ENCODE measurements at places on chromosomes 7 and 10. TPM values are rescaled to one million over a fixed set of nuclear protein-coding genes. Genes with fewer than 3 reads are reported as not detected.

GRCh38 chr10:90644165-90644564 lies 213.7 kb downstream of the HTR7 start:
- H3K4me3 ChIP-seq: no peak overlapping the region
- H3K36me3 ChIP-seq: no peaks in the 10 kb centered on the region
- DNase-seq: no peak
- H3K27ac ChIP-seq: no peak overlapping the region

Gene LIPF
- not detected for total RNA-seq

DNA sequence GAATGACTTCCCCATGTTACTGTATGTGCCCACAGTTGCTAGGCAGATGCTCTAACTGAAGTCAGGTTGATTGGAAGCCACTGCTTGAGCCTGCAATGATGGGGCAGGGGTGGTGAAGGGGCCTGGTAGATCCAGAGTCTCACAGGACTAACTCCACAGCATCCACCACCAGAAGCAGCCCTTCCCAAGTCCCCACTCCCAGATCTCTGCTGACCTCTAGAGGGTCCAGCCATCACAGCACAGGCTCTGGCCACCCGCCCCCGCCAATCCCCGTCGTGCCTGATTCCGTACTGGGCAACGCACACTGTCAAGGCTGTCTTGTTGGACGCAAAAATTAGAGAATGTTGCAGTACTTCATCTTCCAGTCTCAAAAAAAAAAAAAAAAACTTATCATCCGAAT lies 136.8 kb upstream of the PDE1C start:
- no peak for DNase-seq
- no peak overlapping the region for H3K27ac ChIP-seq
- H3K36me3 ChIP-seq: no peaks in the 10 kb centered on the region
- no peaks in the 10 kb centered on the region for H3K4me1 ChIP-seq

Gene CTNNA3
- total RNA-seq: not detected

DNA sequence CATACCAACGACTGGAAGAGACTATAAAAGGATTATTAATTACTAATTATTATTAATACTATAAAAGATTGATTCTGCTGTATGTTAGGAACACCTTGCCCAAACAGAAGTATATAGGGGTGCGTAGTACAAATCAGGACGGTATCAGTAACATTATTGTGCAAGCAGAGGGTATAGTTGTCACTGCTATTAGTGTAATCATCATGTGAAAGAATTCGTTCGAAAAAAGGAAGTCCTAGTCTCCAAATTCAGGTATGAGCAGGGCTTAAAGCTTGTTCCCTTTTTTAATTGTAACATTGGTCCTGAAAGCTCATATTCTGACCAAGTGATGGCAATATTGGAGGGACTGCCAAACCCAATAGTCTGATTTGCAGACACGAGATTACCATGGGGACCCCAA lies 81.8 kb downstream of the THSD7A start:
- H3K4me3 ChIP-seq: no peak overlapping the region
- no peaks in the 10 kb centered on the region for H3K4me1 ChIP-seq
- DNase-seq: no peak
- no peak overlapping the region for H3K27ac ChIP-seq

DNA sequence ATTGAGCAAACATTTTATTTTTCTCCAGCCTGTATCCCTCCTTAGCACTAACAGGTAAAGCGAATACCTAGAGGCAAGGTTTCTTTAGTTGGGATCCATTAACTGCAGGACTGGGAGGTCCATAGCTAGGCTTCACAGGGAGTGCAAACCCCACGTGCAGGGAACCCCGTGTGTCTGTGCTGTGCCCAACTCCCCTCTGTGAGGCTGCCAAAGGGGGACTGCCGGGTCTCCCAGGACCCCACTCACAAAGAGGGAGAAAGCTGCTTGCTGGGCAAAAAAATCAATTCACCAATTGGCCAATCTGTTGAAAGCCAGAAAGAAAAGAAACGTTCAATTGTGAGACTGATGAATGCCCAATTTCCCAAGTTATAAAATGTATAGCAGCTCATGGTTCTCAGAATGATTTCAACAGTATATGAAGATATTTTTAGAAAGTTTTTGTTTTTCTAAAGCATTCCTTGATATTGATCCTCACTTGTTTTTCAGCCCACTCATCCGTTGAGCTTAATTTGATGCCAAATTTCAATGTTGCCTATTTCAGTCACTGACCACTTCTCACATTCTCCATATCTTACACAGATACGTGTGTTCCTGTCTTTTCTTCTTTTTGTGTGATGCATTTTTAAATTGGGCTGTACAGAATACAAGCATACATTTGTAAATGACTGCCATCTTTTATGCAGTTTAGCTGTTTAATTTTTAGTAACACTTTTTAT lies 202.7 kb upstream of the PRSS58 start:
- no peak overlapping the region for H3K4me3 ChIP-seq
- no peaks in the 10 kb centered on the region for H3K36me3 ChIP-seq
- H3K4me1 ChIP-seq: peaks cover 44% of the 10 kb centered on the region
- no peak for DNase-seq
- no peaks in the 10 kb centered on the region for H3K27me3 ChIP-seq
- no peak overlapping the region for H3K27ac ChIP-seq

Gene MYPN
- not detected for total RNA-seq

Gene VAX1
- not detected for total RNA-seq

DNA sequence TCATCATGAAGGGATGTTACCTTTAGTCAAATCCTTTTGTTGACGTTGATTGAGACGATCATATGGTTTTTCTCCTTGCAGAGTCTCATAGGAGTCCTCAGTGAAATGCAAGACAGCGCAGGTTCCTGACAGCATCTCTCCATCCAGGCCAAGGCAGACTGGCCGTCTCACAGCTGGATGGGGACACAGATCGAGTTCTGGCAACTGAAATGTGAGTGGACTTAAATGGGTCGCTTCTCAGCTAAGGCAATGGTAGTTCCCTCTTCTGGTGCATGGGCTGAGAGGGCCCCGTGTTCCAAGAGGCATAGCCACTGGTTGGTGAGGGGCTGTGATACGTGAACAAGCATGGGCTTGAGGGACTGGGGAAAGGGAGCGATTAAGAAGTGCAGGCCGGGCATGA lies 99.3 kb upstream of the CPXM2 start:
- no peak overlapping the region for H3K4me3 ChIP-seq
- H3K4me1 ChIP-seq: peaks cover 9% of the 10 kb centered on the region
- no peak for DNase-seq
- H3K27me3 ChIP-seq: peaks cover 47% of the 10 kb centered on the region

DNA sequence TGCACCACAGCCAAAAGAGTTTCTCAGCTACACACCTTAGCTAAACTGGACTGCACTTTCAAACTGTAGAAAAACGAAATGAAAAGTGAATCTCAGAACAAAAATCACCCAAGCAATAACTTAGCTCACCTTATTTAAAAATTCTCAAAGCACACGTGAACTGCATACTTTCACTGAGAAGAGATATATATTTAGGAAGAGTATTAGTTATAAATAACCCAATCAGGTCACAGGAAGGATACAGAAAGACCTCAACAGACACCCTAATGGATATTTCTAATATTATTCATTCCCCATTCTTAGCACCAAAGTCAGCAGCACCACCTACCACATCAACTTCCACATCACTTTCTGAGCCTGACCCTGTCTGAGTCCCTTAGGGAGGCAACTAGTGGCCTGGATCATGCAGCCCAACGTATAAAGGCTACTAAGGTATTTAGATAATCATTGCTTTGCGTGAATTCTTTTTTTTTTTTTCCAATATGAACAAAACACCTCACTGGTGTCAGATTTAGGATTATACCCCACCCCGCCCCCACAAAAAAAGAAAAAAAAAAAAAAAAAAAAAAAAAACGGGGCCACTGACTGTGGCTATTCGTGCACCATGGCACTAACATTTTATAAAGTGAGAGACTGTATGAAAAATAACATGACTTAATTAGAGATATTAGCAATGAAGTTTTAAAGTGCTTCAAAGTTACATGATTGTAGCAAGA lies 2.6 kb downstream of the ABI1 start:
- peaks cover 1% of the 10 kb centered on the region for H3K27me3 ChIP-seq
- H3K4me3 ChIP-seq: peak overlapping the region; percentile 90
- H3K27ac ChIP-seq: peak overlapping the region; percentile 91
- no peak for DNase-seq
- H3K36me3 ChIP-seq: peaks cover 7% of the 10 kb centered on the region

DNA sequence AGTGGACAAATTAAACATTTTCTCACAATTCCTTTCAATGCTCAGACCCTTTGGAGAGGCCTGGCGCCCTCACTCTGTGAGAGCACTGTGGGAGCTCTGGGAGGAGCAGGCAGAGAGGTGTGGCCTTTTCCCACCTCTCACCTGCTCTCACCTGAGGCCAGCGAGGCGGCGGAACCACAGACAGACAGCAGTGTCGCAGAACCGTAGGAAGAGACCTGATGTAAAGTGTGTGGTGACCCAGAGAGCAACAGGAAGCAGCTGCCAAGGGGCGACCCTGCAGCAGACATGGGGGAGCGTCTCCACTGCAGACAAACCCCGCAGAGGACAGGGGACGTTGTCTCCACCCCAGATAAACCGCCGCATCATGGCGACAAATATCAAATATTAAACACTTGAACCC lies 15.6 kb upstream of the PARP12 start:
- H3K27ac ChIP-seq: no peak overlapping the region
- H3K4me1 ChIP-seq: peaks cover 7% of the 10 kb centered on the region
- DNase-seq: no peak
- no peaks in the 10 kb centered on the region for H3K36me3 ChIP-seq
- no peak overlapping the region for H3K4me3 ChIP-seq
- no peaks in the 10 kb centered on the region for H3K27me3 ChIP-seq

DNA sequence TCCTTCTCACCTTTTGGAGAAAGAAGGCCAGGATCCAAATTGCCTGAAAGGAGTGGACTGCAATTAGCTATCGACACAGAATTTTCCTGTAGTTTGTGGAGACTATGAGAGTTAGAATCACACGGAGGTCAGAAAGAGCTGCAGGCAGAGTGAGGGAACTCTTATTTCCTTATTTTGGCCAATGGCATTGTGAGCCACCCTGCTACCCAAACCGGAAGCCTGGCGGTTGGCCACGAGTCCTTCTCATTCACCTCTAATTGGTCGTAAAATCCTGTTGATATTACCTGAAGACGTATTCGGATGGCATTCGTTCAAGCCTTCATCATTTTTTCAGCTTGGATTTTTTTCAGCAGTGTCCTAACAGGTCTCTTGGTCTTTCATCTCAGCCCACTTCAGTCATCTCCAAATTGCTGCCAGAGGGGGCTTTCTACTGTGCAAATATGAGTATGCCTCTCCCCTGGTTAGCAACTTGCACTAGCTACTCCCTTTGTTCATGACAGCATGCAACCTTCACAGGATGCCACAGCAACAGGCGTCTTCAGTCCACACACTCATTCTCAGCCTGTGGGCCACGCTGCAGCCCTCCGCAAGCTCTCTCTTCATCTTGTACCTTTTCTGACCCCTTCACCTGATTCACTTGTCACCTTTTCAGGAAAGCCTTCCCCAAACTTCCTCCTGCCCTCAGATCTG lies 66.9 kb downstream of the GATA3 start:
- DNase-seq: no peak
- no peaks in the 10 kb centered on the region for H3K36me3 ChIP-seq
- H3K27me3 ChIP-seq: no peaks in the 10 kb centered on the region

Gene CDC14C
- total RNA-seq: not detected

- H3K36me3 ChIP-seq: no peaks in the 10 kb centered on the region
- no peak overlapping the region for H3K27ac ChIP-seq
- DNase-seq: peak; percentile 43
- no peaks in the 10 kb centered on the region for H3K27me3 ChIP-seq
- no peaks in the 10 kb centered on the region for H3K4me1 ChIP-seq
- no peak overlapping the region for H3K4me3 ChIP-seq
Measured at GRCh38 chr10:44925224-44925623, 14.1 kb downstream of the TMEM72 start.

DNA sequence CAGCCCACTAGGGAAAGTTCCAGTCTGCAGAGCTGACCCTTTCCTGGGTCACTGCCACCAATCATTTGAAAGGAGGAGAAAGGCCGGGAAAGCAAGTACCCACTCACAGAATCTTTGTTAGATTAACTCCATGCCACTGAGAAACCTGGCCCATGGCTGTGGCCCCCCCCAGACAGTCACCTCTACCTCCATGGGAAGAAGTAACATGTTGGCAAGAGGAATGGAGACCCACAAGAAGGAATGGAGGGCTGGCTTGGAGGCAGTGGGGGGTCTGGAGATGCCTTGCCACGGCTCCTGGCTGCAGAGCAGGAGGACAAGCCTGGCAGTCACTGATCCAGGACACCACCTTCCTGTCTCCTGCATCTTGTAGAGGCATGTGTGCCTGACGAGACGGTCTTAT lies 32.9 kb downstream of the CUZD1 start:
- H3K27me3 ChIP-seq: peaks cover 7% of the 10 kb centered on the region
- no peaks in the 10 kb centered on the region for H3K4me1 ChIP-seq
- no peak overlapping the region for H3K27ac ChIP-seq
- no peaks in the 10 kb centered on the region for H3K36me3 ChIP-seq
- no peak for DNase-seq
- H3K4me3 ChIP-seq: no peak overlapping the region

- DNase-seq: no peak
- no peak overlapping the region for H3K4me3 ChIP-seq
- no peaks in the 10 kb centered on the region for H3K27me3 ChIP-seq
- H3K4me1 ChIP-seq: no peaks in the 10 kb centered on the region
- H3K36me3 ChIP-seq: no peaks in the 10 kb centered on the region
- H3K27ac ChIP-seq: no peak overlapping the region
Measured at GRCh38 chr7:11714205-11714604, 117.8 kb downstream of the THSD7A start.

- H3K27me3 ChIP-seq: no peaks in the 10 kb centered on the region
- no peaks in the 10 kb centered on the region for H3K36me3 ChIP-seq
- peak; percentile 65 for DNase-seq
- no peak overlapping the region for H3K4me3 ChIP-seq
Measured at GRCh38 chr7:130363026-130363847, 17.1 kb upstream of the CPA1 start.

GRCh38 chr10:5252177-5253037 lies 55.8 kb downstream of the AKR1C4 start:
- H3K36me3 ChIP-seq: no peaks in the 10 kb centered on the region
- H3K27me3 ChIP-seq: no peaks in the 10 kb centered on the region
- DNase-seq: no peak
- H3K4me3 ChIP-seq: no peak overlapping the region
- H3K27ac ChIP-seq: no peak overlapping the region
- no peaks in the 10 kb centered on the region for H3K4me1 ChIP-seq

Gene BICC1
- not detected for total RNA-seq

Gene FFAR4
- total RNA-seq: not detected

GRCh38 chr10:32489901-32490300 lies 44.0 kb downstream of the CCDC7 start:
- H3K4me1 ChIP-seq: peaks cover 10% of the 10 kb centered on the region
- H3K27ac ChIP-seq: no peak overlapping the region
- no peaks in the 10 kb centered on the region for H3K27me3 ChIP-seq
- H3K4me3 ChIP-seq: no peak overlapping the region

GRCh38 chr10:76582531-76582930 lies 1055.1 kb downstream of the KCNMA1 start:
- no peaks in the 10 kb centered on the region for H3K36me3 ChIP-seq
- no peaks in the 10 kb centered on the region for H3K27me3 ChIP-seq
- H3K4me3 ChIP-seq: no peak overlapping the region

Gene TLL2
- total RNA-seq: 0.18 TPM

Gene FAM180A
- not detected for total RNA-seq

- no peaks in the 10 kb centered on the region for H3K27me3 ChIP-seq
- H3K4me1 ChIP-seq: no peaks in the 10 kb centered on the region
- no peak overlapping the region for H3K27ac ChIP-seq
- no peaks in the 10 kb centered on the region for H3K36me3 ChIP-seq
- DNase-seq: no peak
- no peak overlapping the region for H3K4me3 ChIP-seq
Measured at GRCh38 chr7:85705076-85705475, 518.2 kb upstream of the SEMA3D start.

Gene NPTX2
- 0.18 TPM for total RNA-seq

GRCh38 chr7:47283497-47284131 lies 298.3 kb downstream of the TNS3 start:
- H3K4me3 ChIP-seq: no peak overlapping the region
- no peak overlapping the region for H3K27ac ChIP-seq
- no peaks in the 10 kb centered on the region for H3K36me3 ChIP-seq
- no peak for DNase-seq
- H3K27me3 ChIP-seq: peaks cover 2% of the 10 kb centered on the region

Measured in activated CD8-positive, alpha-beta T cell treated with anti-CD3 and anti-CD28 coated beads for 36 hours (primary cell).